ENCODE measurements at places on chromosomes 6 and 20.

- no peak for DNase-seq
Observed at GRCh38 chr20:33480048-33480447, 9.8 kb upstream of the CBFA2T2 start.

GRCh38 chr6:16546861-16547260 lies 214.4 kb downstream of the ATXN1 start:
- no peak for DNase-seq

DNA sequence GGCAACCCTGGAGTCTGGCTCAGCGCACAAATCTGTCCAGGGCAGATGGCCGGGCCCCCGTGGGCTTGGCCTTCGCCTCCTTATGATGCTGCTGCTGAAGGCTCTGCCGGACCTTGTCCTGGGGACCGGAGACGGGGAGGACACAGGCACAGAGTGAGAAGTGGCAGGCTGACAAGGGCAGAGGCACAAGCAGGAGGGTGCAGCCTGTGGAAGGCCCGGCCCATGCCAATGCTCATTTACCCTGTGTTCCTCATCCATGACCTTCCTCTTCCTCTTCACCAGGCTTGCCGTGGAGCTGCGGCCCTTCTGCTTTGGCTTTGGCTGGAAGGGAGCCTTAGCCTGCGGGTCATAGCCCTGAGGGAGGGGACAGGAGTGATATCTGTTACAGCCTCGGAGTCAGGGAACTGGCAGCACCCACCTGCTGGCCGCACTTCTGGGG lies 2.4 kb downstream of the B3GALT4 start:
- no peak for DNase-seq

DNA sequence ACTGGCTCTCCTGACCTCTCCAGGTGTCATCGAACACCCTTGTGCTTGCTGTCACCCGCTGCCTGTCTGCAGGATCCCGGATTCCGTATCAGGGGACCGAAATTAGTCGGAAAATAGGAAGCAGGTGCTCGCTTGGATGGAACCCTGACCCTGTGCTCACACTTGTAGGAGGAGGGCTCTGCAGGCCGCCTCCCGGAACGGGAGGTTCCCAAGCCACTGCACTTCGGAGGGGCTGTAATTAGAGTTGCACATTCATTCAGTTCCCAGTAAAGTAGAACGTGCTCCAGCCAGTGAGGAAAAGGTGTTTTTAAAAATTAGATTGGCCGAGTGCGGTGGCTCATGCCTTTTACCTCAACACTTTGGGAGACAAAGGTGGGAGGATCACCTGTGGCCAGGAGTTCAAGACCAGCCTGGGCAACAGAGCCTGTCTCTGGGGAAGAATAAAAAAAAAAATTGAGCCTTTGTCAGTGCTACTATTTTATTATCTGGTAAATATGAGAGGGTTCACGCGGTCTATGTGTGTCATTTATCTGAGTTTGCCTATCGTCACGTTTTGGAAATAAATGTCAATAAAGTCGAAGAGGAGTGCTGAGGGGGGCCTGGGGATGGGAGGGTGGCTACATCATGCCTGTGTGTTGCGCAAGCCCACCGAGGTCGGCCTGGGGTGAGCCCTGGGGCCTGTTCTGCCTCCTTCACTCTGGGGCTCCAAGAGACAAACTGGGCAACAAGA lies 1.5 kb upstream of the GMEB2 start:
- peak; percentile 91 for DNase-seq

GRCh38 chr6:157461000-157461915 lies 80.3 kb downstream of the ZDHHC14 start:
- peak; percentile 3 for DNase-seq
